ENCODE measurements at places on chromosomes 13 and 19. TPM values are rescaled to one million over a fixed set of nuclear protein-coding genes. Genes with fewer than 3 reads are reported as not detected.

The ZNF611 gene
- 17.0 TPM for total RNA-seq

GRCh38 chr13:45388664-45389063 is 29.5 kb downstream of the SLC25A30 start:
- no peaks in the 10 kb centered on the region for H3K27me3 ChIP-seq
- DNase-seq, result no peak
- H3K4me1 ChIP-seq, result peaks cover 6% of the 10 kb centered on the region

GRCh38 chr19:5425260-5425659 is 30.0 kb upstream of the ZNRF4 start:
- H3K27me3 ChIP-seq, result peaks cover 4% of the 10 kb centered on the region
- no peak overlapping the region for H3K27ac ChIP-seq
- H3K36me3 ChIP-seq, result no peaks in the 10 kb centered on the region
- no peak for DNase-seq
- H3K4me3 ChIP-seq, result no peak overlapping the region

DNA sequence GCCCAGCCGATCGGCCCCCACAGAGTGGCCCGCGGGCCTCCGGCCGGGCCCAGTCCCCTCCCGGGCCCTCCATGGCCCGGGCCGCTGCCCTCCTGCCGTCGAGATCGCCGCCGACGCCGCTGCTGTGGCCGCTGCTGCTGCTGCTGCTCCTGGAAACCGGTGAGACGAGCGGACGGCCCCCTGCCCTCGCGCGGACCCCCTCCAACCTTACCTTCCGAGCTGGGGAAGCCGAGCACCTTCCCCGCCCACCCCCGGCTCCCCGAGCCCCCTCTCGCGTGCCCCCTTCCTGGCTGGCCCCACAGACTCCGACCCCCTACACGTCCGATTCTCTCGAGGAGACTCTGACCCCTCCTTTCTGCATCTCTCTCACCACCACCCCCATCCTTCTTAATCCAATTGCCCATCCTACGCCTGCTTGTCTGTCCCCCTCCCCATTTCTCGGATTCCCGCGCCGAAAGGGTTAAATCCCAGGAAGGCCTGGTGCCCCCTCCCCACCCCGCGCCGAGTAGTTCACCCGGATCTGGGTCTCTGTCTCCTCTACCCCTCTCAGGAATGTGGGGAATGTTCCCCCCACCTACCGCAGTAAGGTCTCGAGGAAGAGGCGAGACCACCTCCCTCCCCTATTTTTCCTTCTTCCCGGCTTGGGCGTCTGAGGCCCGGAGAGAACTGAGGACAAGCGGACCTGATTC is 502 bp downstream of the NECTIN2 start:
- DNase-seq, result no peak
- H3K36me3 ChIP-seq, result no peaks in the 10 kb centered on the region
- peaks cover 21% of the 10 kb centered on the region for H3K4me1 ChIP-seq
- no peak overlapping the region for H3K27ac ChIP-seq

DNA sequence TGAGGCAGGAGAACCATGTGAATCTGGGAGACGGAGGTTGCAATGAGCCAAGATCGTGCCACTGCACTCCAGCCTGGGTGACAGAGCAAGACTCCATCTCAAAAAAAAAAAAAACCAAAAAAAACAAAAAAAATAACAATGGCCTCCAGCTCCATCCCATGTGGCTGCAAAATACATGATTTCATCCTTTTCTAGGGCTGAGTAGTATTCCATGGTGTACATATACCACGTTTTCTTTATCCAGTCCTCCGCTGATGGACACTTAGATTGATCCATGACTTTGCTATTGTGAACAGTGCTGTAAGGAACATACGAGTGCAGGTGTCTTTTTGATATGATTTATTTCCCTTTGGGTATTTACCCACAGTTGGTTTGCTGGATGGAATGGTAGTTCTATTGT is 20.9 kb upstream of the LSM14A start:
- no peak for DNase-seq
- no peak overlapping the region for H3K4me3 ChIP-seq
- H3K27ac ChIP-seq, result no peak overlapping the region
- H3K4me1 ChIP-seq, result no peaks in the 10 kb centered on the region

DNA sequence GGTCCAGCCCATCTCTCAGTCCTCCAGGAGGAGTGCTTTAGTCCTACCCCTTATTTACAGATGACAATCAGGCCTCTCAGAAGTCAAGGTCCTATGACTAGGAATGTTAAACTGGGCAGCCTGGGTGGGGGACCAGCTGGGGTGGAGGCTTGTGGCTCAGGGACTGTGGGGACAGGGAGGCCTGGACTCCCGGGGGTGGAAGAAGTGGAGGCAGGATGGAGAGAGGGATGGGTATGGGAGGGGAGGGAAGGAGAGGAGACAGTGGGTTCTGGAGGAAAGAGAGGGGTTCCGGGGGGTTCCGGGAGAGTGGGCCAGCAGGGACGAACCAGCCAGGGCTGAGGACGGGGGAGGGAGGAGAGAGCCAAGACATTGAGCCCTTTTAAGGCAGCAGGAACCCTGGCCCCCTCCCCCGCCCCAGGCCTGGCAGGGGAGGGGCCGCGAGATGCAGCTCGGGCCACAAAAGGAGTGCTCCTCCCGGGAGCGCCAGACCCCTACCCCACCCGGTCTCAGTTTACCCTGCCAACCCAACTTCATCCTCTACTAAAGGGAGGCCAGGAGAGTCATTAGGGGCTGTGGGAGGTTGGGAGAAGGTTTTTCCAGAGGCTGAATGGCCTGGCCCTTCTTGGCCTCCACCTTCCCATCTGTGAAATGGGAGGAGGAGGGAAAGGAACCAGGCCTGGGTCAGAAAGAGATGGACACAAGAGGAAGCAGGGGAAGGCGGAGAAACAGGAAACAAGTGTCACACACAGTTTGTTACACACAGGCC is 1.7 kb downstream of the DMPK start:
- H3K27ac ChIP-seq, result no peak overlapping the region
- no peak for DNase-seq
- H3K4me1 ChIP-seq, result peaks cover 16% of the 10 kb centered on the region
- peaks cover 8% of the 10 kb centered on the region for H3K36me3 ChIP-seq
- no peak overlapping the region for H3K4me3 ChIP-seq

- no peak for DNase-seq
- H3K4me3 ChIP-seq, result no peak overlapping the region
- H3K36me3 ChIP-seq, result peaks cover 56% of the 10 kb centered on the region
- H3K27ac ChIP-seq, result no peak overlapping the region
- H3K4me1 ChIP-seq, result peaks cover 29% of the 10 kb centered on the region
These were observed 39.5 kb upstream of the TEX29 start for GRCh38 chr13:111280681-111281585.

- H3K4me1 ChIP-seq, result no peaks in the 10 kb centered on the region
- H3K4me3 ChIP-seq, result no peak overlapping the region
- peaks cover 13% of the 10 kb centered on the region for H3K27me3 ChIP-seq
- no peak overlapping the region for H3K27ac ChIP-seq
These were observed 231.2 kb downstream of the ZIC5 start for GRCh38 chr13:99740251-99740979.

The DUS3L gene
- 85.9 TPM for total RNA-seq

The SPACA4 gene
- total RNA-seq, result not detected

The INSR gene
- total RNA-seq, result 1.5 TPM

The TNNI3 gene
- not detected for total RNA-seq

GRCh38 chr13:107124129-107124718 is 556.3 kb upstream of the ARGLU1 start:
- no peaks in the 10 kb centered on the region for H3K27me3 ChIP-seq
- DNase-seq, result no peak
- H3K27ac ChIP-seq, result no peak overlapping the region
- no peaks in the 10 kb centered on the region for H3K36me3 ChIP-seq

- no peak overlapping the region for H3K27ac ChIP-seq
- H3K4me1 ChIP-seq, result peaks cover 7% of the 10 kb centered on the region
- peaks cover 30% of the 10 kb centered on the region for H3K27me3 ChIP-seq
These were observed 364.3 kb downstream of the KCNRG start for GRCh38 chr13:50379584-50379983.

DNA sequence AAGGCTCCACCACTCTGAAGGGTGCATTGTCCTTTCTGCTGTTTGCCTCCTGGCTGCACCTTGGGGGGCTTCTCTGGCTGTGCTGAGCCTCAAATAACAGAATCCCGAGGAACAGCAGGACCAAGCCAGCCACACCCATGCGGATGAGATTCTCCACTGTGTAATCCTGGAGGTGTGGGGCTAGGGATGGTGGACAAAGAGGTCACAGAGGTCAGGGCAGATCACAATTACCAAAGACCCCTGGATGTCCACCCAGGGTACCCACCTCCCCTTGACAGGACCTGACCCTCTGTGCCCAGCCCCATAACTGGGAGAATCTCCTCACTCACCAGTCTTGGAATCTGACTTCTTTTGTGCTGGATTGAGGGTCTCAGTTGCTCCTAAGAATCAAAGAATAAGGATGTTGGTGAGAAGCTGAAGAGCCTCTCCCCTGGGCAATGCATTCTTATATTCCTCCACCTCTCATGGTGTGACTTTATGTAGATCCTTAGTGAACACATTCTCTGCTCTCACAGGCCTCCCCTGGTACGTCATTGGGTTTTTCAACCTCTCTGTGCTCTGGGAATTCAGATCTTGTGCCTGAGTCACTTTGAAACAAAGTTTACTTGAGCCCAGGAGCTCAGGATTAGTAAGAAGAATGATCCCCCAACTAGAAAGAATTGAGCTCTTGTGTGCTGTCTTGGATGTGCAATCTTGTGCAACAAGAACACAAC is 5.2 kb downstream of the LILRA4 start:
- no peaks in the 10 kb centered on the region for H3K36me3 ChIP-seq
- H3K4me3 ChIP-seq, result no peak overlapping the region
- no peak for DNase-seq
- peaks cover 1% of the 10 kb centered on the region for H3K4me1 ChIP-seq

The LINGO3 gene
- 0.24 TPM for total RNA-seq

GRCh38 chr13:30486230-30487074 is 20.7 kb upstream of the HMGB1 start:
- no peaks in the 10 kb centered on the region for H3K36me3 ChIP-seq
- no peak overlapping the region for H3K27ac ChIP-seq
- H3K4me3 ChIP-seq, result no peak overlapping the region
- peaks cover 20% of the 10 kb centered on the region for H3K27me3 ChIP-seq
- no peak for DNase-seq

GRCh38 chr19:42466521-42467182 is 23.9 kb upstream of the CXCL17 start:
- DNase-seq, result no peak
- no peaks in the 10 kb centered on the region for H3K36me3 ChIP-seq
- no peak overlapping the region for H3K4me3 ChIP-seq
- no peak overlapping the region for H3K27ac ChIP-seq
- no peaks in the 10 kb centered on the region for H3K27me3 ChIP-seq
- peaks cover 27% of the 10 kb centered on the region for H3K4me1 ChIP-seq

The KHSRP gene
- total RNA-seq, result 415 TPM

GRCh38 chr13:30148171-30148754 is 159.1 kb downstream of the KATNAL1 start:
- H3K27ac ChIP-seq, result peak overlapping the region; percentile 83
- peak; percentile 31 for DNase-seq
- peaks cover 15% of the 10 kb centered on the region for H3K36me3 ChIP-seq
- H3K4me1 ChIP-seq, result peaks cover 96% of the 10 kb centered on the region
- H3K27me3 ChIP-seq, result no peaks in the 10 kb centered on the region
- H3K4me3 ChIP-seq, result peak overlapping the region; percentile 65

DNA sequence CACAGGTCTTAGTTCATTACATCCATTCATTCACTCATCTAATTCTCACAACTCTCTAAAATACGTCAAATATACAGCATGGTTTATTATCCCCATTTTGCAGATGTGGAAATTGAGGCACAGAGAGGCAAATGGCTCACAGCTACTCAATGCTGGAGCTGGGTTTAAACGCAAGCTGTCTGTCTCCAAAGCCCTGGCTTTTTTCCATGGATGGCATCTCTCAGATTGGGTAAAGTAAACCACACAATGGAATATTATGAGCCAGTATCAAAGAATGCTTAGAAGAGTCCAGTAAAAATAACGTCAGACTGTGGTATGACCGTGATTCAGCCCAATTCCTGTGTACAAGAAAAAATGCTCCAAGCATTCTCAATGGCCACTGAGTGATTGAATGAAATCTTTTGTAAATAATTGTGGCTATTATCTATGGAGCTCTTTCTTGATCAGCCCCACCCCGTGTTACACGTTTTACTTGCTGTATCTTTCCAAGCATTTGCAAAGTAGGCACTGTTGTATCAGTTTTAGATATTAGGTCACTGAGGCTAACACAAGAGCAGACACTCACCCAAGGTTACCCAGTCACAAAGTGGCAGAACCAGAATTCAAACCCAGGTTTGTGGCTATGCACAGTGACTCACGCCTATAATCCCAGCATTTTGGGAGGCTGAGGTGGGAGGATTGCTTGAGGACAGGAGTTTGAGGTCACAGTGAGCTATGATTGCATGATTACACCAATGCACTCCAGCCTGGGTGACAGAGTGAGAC is 5.5 kb upstream of the ACP7 start:
- peaks cover 25% of the 10 kb centered on the region for H3K27me3 ChIP-seq
- H3K27ac ChIP-seq, result no peak overlapping the region
- DNase-seq, result no peak

The GPR4 gene
- not detected for total RNA-seq

DNA sequence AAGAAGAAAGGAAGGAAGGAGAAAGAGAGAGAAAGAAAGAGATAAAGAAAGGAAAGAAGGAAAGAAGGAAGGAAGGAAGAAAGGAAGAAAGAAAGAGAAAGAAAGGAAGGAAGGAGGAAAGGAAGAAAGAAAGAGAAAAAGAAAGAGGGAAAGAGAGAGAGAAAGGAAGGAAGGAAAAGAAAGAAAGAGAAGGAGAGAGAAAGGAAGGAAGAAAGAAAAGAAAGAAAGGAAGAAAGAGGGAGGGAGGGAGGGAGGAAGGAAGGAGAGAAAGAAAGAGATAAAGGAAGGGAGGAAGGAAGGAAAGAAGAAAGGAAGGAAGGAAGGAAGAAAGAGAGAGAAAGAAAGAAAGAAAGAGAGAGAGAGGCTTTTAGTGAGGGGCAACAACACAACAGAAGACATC is 135.1 kb upstream of the VSTM2B start:
- no peak overlapping the region for H3K27ac ChIP-seq
- H3K36me3 ChIP-seq, result no peaks in the 10 kb centered on the region
- no peak for DNase-seq
- no peak overlapping the region for H3K4me3 ChIP-seq
- no peaks in the 10 kb centered on the region for H3K27me3 ChIP-seq

GRCh38 chr13:78239714-78240113 is 321.1 kb upstream of the EDNRB start:
- no peak for DNase-seq
- no peaks in the 10 kb centered on the region for H3K4me1 ChIP-seq

DNA sequence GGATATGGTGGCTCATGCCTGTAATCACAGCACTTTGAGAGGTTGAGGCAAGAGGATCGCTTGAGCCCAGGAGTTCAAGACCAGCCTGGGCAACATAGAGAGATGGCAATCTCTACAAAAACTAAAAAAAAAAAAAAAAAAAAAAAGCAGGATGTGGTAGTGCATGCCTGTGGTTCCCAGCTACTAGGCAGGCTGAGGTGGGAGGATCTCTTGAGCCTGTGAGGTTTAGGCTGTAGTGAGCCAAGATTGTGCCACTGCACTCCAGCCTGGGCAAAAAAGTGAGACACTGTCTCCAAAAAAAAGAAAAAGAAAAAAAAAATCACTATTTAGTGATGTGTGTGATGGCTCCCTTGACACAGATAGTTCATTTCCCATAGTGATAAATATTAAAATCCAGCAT is 365.0 kb upstream of the NBEA start:
- H3K4me3 ChIP-seq, result no peak overlapping the region
- no peak overlapping the region for H3K27ac ChIP-seq
- no peaks in the 10 kb centered on the region for H3K36me3 ChIP-seq
- H3K27me3 ChIP-seq, result no peaks in the 10 kb centered on the region
- no peaks in the 10 kb centered on the region for H3K4me1 ChIP-seq

- no peak overlapping the region for H3K4me3 ChIP-seq
- H3K36me3 ChIP-seq, result peaks cover 42% of the 10 kb centered on the region
- H3K27ac ChIP-seq, result no peak overlapping the region
- peaks cover 15% of the 10 kb centered on the region for H3K4me1 ChIP-seq
- no peak for DNase-seq
- no peaks in the 10 kb centered on the region for H3K27me3 ChIP-seq
These were observed 2.6 kb downstream of the KCNRG start for GRCh38 chr13:50017819-50018218.

The GJB6 gene
- 0.99 TPM for total RNA-seq

Data from activated T-helper 1 cell treated with anti-CD3 and anti-CD28 coated beads, Interleukin-12 subunit alpha, Interleukin-12 subunit beta, Interleukin-2, Interleukin-4 antibody, amounts not matched to agents 30 ng/mL and 10 ng/mL and 1 ng/mL, durations not matched to agents 14 hours and 24 hours and 36 hours (primary cell).